ENCODE measurements at places on chromosomes 7 and 10. TPM values are rescaled to one million over a fixed set of nuclear protein-coding genes. Genes with fewer than 3 reads are reported as not detected.

TLX1 gene
- total RNA-seq, result not detected

DNA sequence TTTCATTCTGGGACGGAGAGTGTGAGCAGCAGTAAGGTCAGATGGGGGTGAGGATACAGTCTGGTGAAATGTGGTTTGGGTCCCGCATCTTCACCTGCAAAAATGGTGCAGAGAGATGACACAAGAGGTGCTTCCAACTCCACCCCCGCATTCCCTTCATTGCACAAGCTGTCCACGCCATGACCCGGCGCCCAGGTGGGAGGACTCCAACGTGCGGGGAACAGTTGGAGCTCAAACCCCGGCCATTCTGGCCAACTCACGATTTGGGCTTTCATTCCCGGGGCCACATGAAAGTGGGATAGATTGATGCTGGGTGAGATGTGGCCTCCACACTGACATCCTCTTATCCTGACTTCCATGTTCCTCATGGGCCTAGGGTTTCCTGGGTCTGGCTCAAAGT is 34.6 kb upstream of the ZNF273 start:
- DNase-seq, result no peak

- DNase-seq, result no peak
Measured at GRCh38 chr10:117239721-117240620, 943 bp upstream of the SLC18A2 start.

LRGUK gene
- 1.2 TPM for total RNA-seq

DNA sequence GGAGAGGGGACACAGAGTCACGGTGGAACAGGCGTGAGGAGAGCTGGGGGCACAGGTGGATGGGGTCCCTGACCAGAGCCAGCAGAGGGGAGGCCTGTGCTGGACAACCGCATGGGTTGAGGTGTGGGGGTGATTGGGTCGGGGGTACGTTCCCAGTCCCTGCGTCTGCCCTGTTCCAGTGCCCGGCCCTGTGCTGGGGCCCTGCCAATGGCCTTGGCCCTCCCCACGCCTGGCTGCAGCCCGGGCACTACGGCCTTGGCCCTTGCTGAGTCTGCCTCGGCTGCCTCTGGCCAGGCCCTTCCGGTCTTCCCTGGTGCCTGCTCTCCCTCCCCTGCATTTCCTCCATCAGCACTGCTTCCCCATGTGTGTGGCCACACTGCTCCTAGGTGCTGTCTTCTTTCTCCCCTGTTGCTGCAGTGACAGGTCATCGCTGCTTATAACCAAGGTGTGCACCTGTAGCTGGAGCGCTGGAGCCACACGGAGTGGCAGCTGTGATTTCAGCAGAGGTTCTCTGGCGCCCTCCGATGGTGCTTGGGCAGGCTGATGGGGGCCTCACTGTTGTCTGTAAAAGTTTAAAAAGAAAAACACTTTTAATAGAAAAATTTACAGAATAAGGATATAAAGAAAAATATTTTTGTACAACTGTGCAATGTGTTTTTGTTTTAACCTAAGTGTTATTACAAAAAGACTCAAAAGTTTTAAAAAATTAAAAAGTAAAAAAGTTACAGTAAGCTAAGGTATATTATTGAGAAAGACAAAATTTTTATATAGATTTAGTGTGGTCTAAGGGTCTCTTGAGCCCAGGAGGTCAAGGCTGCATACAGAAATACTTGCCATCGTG is 45.2 kb upstream of the BHLHA15 start:
- peak; percentile 68 for DNase-seq

- no peak for DNase-seq
Measured at GRCh38 chr10:95550073-95550672, 11.0 kb downstream of the SORBS1 start.

GRCh38 chr7:131336956-131337355 is 9.3 kb downstream of the MKLN1 start:
- DNase-seq, result no peak

DNA sequence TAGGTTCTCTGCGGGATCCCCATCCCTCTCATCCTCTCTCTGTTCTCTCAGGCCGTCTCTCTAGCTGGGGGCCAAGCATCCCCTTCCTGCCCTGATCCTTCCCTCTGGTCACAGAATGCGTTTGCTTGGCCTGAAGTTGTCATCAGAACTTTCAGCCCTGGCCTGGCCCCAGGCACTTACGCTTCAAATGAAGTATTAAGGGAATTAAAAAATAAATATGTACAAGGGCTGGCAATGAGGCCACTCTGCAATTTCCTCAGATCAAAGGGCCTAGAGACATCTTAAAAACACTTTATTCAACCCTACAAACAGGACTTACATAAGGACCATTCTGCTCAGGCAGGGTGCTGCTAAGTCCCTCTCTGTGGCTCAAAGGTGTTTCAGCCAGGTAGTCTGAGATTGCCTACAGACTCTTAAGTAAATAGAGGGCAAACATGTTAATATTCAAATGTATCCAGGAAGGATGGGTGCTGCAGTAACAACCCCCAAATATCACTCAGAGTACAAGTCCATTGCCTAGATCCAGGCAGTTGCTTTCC is 16.0 kb downstream of the SFTPD start:
- DNase-seq, result no peak

GRCh38 chr10:5596611-5597341 is 69.6 kb downstream of the ASB13 start:
- no peak for DNase-seq

TAS2R5 gene
- 8.4 TPM for total RNA-seq

GRCh38 chr10:105243825-105244224 is 602.7 kb downstream of the SORCS3 start:
- DNase-seq, result no peak

- no peak for DNase-seq
Measured at GRCh38 chr7:106140406-106141173, 28.5 kb upstream of the SYPL1 start.
